ENCODE measurements at places on chromosomes 2 and 18.

DNA sequence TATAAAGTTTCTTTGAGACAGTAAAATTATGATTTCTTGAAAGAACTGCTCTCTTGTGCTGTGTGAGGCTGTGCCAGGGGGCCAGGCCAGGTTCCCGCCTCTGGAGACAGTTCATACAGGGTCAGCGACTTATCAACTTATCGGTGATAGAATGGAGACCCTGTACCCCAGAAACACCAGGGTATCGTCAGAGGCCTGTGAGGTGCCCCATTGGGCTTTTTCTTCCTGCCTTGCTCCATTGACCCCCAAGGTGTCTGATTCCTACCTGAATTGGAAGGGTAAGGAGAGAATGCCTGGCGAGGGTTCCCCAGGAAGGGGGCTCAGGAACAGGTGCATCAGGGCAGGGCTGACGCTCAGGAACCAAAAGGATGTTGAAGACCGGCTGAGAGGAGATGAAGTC, 4.3 kb downstream of the DLX1 start:
- no peak for DNase-seq

DNA sequence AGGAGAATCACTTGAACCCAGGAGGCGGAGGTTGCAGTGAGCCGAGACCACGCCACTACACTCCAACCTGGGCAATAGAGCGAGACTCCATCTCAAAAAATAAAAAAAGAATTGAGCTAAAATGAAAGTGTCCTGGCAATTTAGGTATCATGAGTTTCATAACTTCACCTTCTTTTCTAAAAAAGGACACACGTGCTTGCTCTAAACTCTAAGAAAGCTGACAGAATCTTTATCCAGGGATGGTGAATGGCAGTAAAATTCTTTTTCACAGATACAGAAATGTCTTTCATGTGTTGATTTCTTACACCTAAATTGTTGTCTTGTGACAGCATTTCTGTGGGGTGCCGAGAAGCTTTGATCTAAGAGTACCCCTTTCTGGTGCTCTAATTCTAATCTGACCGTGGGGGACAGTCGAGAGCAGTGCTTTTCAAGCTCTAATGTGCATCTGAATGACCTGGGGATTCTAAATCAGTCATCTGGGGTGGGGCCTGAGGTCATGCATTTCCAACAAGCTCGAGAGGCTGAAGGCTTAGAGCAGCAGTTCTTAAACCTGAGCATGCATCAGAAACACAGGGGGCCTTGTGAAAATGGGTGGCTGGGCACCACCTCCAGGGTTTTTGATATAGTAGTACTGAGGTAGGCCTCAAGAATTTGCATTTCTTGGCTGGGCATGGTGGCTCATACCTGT, 42.1 kb upstream of the REL start:
- no peak for DNase-seq

DNA sequence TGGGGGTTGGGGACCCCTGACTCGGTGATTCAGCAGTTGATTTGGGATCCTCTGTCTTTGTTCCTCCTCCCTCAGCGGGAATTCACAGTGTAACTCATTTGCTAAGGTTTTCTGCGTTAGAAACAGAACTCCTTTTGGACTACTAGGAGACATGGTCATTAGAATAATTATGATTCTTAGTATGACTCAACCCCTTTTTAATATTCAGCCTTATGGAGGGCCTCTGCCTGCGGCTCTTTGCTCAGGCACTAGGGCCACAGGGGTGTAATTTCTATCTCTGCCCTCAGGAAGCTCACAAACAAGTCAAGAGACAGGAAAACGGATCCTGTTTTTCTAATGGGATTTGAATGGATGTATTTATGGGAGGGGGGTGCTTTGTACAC, 117.4 kb downstream of the SPTBN1 start:
- no peak for DNase-seq

DNA sequence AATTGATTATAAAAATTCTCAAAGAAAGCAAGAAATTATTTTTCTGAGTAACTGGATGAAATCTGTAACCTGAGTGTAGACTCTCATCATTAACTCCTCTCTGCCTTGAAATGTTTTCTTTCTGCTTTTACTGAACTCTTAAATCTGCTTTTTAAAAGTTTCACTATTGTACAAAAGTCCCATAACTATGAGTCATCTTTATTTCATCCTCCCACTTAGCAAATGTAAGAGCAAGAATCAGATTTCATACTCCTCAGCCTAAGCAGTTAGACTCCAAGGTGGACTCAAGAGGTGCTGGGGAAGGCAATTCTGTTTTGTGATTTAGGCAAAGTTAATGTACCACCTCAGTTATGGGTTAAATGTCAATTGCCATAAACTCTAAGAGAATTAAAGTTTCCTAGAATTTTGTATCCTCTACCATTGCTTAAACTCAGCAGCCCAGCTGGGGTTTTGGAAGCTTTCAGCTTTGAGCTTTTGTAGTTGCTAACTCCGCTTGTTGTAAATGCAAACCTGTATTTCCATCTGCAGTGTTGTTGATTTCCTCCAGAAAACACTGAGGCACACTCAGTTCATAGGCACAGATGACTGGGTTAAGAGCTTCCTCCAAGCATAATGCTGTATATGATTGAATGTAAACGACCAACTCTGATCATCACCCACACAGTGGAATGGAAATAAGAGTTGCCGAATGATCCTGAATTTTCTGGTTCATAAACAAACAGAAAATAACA, 268.8 kb downstream of the ARHGAP15 start:
- DNase-seq: no peak

DNA sequence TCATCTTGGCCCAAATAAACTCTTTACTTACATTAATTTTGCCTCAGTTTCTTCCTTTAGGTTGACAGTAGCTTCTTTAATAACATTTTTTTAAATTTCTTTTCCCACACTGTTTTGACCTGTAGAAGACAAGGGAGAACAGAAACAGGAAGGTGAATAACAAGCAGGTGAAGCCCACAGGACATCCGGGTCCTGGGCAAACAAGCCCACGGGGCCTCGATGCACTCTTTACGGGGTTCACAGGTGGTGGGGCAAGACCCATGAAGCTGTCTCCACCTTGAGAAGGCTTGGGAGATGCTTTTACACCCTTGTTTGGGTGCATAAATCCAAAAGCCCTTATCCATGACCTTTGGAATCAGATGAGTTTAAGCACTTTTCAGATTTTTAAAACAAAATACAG, 301.0 kb upstream of the MGAT5 start:
- DNase-seq: no peak

DNA sequence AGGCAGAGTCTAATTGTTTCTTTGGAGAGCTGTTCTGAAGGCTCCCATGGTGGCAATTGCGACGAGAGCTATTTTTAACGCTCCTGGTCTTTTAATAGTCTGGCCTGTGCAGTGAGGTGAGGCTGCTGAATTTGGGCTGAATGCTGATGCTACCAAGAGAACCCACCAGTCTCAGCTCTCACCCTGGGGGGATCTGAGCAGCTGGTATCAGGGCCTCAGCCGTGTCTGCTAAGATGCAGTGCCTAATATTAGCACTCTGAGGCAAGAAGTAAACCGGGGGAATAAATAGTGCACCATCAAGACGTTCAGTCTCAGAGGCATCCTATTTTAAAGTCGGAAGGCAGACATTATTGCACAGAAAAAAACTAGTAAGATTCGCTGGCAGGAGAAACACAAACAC, 214.8 kb upstream of the PID1 start:
- DNase-seq: no peak

- no peak for DNase-seq
These were observed 890.6 kb upstream of the LRRTM1 start for GRCh38 chr2:81195017-81195773.
